ENCODE measurements at places on chromosomes 4 and X.

- DNase-seq: no peak
Observed at GRCh38 chr4:38323141-38323641, 340.8 kb upstream of the KLF3 start.

GRCh38 chrX:8244301-8244700 is 73.2 kb upstream of the VCX2 start:
- DNase-seq: no peak

DNA sequence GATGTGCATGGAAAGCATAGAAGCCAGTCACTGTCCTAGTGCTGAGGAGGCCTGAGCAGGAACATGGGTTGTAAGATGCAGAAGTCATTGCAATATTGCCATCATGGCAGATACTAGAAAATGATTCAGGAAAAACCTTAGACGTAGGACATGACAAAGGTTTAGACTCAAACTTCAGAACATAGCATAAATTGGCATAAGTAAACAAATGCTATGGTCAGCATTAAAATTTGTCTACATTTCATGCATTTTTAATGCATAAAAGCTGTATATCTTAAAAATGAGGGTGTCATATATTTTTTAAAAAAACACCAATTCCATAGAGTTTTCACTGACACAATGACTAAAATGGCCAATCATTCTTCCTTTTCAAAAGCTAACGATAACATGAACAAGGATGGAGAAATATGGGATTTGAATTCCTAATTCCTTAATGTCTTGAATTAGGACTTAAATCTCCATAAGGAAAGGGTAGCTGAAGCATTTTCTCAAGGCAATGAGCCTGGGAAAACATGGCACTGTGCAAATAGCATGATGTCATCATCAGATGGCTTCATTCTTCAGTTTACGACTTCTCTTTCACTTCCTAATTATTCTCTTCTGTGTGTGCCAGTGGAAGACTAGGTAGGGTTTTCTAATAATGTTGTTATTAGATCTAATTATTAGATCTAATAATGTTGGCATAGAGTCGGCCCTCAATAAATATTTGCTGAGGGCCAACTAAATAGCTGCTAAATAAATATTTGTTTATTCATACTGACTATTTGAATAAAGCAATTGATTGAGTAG is 125.1 kb upstream of the FRG1 start:
- DNase-seq: no peak

DNA sequence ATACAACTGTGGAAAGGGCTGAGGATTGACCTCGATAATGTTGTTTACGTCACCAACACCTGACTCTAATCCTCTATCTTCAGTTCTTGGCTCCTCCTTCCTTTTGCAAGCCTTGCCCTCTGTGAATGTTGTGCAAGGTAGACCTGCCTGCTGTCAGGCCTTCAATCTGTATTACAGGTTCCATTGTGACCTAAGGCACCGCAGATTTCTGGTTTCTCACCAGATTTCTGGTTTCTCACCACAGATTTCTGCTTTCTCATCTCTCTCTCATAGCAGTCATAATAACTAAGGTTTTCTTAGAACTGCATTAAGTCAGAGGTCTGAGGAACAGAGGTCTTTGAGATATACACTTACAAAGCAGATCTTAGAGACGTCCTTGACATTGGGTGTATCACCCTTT is 51.5 kb upstream of the ETNPPL start:
- DNase-seq: no peak

DNA sequence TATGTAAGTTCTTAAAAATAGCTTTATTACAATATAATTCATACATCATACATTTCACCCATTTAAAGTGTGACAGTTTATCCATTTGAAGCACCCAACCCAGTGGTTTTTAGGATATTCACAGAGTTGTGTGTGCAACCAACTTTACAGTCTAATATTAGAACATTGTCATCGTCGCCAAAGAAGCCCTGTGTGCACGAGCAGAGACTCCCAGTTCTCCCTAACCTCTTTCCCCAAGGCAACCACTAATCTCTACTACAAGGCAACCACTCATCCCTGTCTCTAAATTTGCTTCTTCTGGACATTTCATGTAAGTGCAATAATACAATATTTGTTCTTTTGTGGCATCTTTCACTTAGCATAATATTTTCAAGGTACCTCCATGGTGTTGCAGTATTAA is 47.7 kb downstream of the CLDN22 start:
- DNase-seq: no peak

DNA sequence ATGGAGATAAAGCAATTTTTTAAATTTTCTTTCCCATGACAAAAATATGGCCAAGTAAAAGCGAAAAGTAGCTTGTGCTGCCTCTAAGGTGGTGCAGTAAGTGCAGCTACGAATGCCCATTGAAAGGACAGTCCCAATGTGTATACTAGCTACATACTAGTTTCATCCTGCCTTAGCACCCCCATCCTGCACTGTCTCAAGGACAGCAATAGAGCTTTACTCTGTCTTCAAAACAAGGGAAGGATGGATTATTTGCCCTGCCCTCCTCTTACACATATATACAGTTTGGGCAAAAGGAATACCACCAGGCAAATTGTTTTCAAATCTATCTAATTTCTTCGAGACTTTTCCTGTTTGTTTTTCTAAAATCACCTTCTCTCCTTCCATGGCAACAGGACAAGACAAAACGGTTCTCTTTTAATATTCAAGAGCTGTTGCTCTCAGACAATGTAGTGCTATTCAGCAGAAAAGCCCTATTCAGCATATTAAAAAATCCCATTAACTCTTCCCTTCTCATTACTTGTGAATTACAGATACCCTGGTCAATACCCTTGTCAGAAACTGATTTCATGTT is 75.1 kb upstream of the SLC7A11 start:
- DNase-seq: no peak

Measured in activated CD4-positive, CD25-positive, alpha-beta regulatory T cell treated with anti-CD3 and anti-CD28 coated beads, Interleukin-2, amount 50 U/mL, for 72 hours (primary cell).